CD4-positive, alpha-beta T cell treated with Interleukin-15 for 4 hours (primary cell): ENCODE measurements at places on chromosomes 11 and 22.

- no peak for DNase-seq
These were observed 157.4 kb downstream of the COMMD9 start for GRCh38 chr11:36131721-36132397.

DNA sequence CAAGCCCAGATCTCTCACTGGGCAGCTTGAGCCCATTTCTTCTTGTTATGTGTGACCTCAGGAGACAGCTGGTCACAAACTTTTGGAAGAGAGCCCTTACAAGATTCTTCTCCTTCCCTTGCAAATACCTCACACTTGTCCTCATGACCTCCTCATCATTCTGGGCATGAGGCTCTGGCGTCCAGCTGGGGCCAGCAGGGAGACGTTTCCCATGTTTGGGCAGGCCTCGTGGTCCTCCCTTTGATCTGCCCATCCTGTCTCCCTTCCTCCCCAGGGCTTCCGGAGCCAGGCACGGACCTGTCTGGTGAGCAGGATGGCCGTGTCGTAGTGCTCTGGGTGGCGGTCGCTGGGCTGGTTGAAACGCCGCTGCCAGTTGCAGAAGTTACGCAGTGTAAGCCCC lies 9.7 kb downstream of the ADAMTS8 start:
- no peak for DNase-seq

DNA sequence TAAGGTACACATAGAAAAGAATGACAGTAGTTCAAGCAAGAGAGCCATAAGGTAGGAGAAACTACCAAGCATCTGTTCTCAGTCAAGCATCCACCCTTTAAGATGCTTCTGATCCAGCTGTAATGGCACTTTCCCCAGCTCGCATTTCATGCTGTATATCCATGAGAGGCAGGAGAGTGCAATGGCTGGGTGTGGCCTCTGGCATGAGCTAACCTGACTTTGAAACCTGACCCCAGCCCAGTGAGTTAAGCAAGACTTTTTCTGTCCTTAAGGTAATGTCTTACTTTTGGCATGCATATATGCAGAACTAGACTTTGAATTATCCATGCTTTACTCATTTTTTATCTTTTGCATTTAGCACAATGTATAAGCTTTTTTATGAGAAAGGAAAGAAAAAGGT lies 79.8 kb upstream of the CNTN5 start:
- DNase-seq, result no peak

DNA sequence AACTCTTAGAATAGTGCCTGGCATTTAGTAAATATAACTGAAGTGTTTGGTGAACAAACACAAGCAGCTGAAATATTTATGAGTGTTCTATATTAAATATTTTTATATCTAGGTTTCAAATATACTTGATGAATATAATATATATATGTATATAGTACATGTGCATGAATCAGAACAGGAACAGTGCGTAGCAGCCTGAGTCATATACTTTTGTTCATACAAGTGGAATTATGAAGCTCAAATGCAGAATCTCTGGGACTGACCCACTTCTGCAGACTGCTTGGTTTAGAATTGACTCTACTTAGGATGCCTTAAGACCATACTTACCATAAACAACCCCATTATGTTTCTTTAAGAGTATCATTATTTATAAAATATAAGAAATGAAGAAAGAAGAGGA lies 997.8 kb upstream of the RAG2 start:
- no peak for DNase-seq

- no peak for DNase-seq
These were observed 6.2 kb downstream of the SCGB1C1 start for GRCh38 chr11:199004-199581.

DNA sequence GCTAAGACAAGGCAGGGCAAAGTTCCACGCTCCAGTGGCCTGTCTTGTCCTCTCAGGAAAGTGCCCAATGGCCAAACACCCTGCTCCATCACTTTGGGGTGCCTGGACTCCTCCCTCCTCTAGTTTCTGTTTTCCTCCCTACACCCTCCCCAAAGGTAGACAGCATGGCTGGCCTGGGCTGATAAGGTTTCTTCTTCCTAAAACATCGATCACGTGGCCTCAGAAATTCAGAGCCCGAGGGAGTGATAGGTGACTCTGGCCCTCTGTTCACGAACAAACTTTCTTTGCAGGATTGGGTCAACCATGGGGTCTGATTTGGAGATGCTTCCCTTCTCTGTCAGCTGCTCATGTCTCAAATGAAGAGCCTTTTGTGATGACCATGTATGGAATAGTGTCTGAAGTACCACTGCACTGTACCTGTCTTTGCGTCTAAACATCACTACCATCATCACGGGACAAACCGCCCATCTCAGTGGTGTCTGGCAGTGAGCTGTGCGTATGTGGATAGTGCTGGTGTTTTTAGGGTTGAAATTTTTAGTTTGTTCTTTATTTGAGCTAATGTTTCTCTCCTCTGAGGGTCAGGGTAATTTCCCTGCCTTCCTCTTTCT lies 6.1 kb downstream of the MICAL2 start:
- DNase-seq, result no peak

- DNase-seq, result no peak
These were observed 4.9 kb upstream of the CCDC34 start for GRCh38 chr11:27367881-27368280.

GRCh38 chr11:130120045-130120444 lies 39.5 kb upstream of the ST14 start:
- DNase-seq, result no peak

DNA sequence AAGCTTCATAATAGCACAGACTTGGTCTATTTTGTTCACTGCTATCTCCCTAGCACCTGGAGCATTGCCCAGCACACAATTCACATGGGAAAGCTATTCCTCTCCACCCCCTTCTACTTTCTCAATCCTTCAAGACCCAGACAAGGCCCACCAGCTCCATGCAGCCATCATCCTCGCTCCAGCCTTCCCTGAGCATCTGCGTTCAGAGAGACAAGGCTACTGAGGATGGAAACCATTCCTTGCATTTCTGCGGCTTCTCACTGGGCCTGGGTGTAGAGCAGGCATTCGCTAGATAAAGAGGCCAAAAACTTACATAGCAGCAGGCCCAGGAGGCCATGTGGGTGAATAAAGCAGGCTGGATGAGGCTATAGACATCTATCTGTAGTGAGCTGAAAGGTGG lies 530.8 kb downstream of the BUD13 start:
- DNase-seq, result no peak

DNA sequence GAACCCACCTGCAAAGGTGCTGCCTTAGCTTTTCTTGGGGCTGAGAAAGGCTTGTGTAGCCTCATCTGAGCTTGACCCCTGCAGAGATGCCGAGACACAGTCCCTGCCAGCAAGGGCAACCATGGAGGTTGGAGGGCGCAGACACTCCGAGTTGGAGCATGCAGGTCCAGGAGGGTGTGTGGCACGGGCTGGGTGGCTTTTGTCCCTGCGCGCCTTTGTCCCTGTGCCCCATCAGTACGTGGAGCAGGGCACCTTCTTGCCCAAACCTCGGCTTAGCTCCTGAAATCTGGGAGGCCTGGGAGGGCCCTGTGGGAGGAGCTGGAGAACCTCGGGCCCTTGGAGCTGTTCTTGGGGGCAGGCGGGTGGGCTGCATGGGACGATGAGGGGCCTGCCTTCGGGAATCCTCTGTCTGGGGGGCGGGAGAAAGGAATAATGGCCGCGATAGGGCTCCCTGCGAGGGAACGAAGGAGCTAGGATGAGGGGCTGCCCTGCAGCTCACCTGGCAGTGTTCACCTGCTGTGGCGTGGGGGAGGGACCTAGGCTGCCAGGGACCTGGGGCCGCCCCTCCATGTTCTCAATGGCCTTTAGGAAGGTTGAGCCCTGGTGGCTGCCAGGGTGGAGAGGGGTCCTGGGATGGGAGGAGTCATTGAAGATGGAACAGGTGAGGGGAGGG lies 3.4 kb downstream of the BRSK2 start:
- DNase-seq, result no peak

- DNase-seq, result no peak
These were observed 6.7 kb downstream of the IL18 start for GRCh38 chr11:112156956-112157766.

DNA sequence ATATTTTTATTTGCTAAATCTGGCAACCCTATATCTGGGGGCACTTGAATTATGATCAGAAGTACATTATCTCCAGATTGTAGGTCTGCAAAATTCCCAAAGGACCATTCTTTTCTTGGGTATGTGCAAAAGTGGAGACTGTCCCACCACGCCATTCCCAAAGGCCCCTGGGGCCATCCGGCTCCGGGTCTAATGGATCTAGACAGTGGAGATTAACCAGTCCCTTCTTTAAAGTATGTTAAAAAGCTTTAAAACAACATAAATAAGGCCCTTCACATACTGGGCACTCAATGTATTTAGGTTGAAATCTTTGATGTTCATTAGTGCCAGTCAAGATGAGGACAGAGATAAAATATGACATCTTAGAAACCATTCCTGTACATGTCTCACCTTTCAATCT lies 124.1 kb downstream of the MAML2 start:
- DNase-seq, result no peak

DNA sequence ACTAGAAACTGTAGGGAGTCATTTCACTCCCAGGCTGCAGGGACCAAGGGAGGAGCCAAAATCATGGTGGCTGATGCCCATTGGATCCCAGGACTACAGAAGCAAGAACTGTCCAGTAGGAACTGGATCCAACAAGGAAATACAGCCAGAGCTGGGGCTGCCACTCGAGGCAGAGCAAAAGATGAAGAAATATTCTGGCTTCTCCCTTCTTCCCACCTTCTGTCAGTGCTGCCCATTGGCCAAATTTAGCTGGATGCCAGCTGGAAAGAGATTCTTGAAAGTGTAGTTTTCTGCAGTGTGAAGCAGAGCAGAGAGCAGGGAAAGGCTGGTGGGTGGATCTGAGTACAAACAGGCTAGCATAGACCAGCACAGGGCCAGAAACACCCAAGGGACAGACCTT lies 45.6 kb downstream of the COMMD9 start:
- DNase-seq, result no peak

DNA sequence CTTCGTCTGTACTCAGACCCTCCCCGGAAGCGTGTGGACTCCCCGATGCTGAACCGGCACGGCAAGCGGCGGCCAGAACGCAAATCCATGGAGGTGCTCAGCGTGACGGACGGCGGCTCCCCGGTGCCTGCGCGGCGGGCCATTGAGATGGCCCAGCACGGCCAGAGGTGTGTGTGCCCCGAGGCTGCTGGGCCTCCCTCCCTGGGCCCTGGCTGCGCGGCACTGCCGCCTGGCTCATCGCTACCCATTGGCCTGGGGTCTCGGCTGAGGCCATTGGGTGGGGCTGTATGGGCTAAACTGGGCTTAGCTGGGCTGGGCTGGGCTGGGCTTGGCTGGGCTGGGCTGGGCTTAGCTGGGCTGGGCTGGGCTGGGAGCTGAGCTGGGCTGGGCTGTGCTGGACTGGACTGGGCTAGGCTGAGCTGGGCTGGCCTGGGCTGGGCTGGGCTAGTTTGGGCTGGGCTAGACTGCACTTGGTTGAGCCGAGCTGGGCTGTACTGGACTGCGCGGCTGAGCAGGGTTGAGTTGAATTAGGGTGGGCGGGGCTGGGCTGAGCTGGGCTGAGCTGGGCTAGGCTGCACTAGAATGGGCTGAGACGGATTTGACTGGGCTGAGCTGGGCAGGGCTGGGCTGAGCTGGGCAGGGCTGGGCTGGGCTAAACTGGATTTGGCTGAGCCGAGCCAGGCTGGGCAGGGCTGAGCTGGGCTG lies 40.7 kb downstream of the MOB2 start:
- DNase-seq, result no peak

- DNase-seq, result no peak
These were observed 9.6 kb downstream of the FAM118A start for GRCh38 chr22:45319324-45319685.
